Astrocyte (in vitro differentiated cells and primary cell): ENCODE measurements at places on chromosomes 16 and 17. TPM values are rescaled to one million over a fixed set of nuclear protein-coding genes. Genes with fewer than 3 reads are reported as not detected.

The LAT gene
- 2.6 and 3.3 TPM in 2 replicates for total RNA-seq

The CCL5 gene
- 71.3 and 95.8 TPM in 2 replicates for total RNA-seq

The ACSM2B gene
- total RNA-seq = not detected in 2 replicates

The TVP23A gene
- 0.34 and 0.70 TPM in 2 replicates for total RNA-seq

The PCGF2 gene
- 68.2 and 73.7 TPM in 2 replicates for total RNA-seq

The NME1 gene
- 222 and 236 TPM in 2 replicates for total RNA-seq

The TBC1D3C gene
- not detected in 2 replicates for total RNA-seq

The CES1 gene
- total RNA-seq = not detected in 2 replicates

The FZD2 gene
- 95.7 and 97.6 TPM in 2 replicates for total RNA-seq

GRCh38 chr16:65125871-65126270 is 4.0 kb upstream of the CDH11 start:
- no peak for DNase-seq

- no peak for DNase-seq
Observed at GRCh38 chr17:75238020-75238580, 23.3 kb downstream of the GGA3 start.

DNA sequence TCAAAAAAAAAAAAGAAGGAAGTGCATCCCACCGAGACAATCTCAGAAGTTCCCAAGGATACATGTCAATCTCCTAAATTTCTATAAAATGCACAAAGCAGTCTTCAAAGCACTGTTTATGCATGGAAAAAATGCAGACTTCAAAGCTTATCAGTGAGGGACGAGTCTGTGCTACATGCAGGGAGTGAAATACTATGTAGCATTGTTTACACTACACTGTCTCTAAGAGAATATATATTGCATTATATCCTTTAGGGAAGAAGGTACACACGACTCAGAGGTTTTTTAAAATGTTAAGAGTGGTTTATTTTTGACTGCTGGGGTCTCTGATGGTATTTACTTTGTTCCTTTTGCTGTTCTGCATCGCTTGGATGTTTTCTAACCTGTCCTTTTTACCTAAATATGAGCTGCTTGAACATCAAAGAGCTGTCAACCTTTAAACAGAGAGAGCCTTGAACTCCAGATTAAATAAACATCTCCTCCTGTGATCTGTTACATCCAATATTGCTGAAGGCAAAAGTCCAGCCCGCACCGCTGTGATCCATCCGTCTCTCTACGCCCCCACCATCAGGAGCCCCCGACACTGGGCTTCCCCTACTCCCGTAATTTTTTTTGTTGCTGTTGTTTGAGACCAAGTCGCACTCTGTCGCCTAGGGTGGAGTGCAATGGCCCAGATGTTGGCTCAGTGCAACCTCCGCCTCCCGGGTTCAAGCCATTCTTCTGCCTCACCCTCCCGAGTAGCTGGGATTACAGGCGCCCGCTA is 1.4 kb downstream of the FBXO31 start:
- DNase-seq = no peak

DNA sequence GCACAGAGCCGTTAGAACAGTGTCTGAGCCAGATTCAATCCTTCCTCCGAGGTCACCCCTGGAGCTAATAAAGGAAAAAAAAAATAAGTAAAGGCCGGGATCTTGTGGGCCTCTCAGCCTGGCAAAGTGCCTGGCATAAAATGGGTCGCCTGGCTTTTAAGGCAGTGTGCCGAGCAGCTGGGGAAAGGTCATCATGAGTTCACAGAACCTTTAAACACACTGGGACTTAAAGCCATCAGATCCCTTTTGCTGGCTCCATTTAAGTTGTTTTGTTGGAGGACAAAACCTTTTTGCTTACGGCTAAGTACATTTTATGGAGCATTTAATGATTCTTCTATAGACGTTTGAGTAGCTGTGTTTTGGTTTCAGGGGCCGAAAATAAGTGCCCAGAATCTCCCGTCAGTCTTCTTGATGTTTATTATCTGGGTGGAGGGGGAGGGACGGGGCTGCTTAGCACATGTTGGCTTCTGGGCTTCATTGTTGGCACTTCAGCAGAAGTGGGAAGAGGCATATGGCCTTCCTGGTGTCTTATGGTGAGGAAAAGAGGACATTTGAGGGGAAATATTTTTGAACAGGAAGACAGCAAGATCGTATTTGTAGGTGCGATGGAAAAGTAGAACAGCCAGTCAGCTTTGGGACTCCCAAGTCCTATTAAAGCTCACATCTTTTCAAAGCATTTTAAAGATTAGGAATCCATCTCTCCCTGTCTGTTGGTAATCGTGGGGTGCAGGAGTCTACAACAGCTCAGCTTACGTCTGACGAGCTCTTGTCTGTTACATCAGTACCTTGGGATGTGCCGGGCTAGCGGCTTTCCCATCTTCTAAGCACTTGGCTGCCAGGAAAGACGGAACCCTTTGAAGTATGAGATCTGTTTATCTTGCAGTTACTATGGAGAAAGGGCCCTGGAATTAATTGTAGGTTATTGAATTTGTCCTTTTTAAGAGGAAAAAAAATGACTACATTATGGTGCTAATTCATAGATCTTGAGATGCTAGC is 31.1 kb downstream of the RBFOX1 start:
- no peak for DNase-seq

DNA sequence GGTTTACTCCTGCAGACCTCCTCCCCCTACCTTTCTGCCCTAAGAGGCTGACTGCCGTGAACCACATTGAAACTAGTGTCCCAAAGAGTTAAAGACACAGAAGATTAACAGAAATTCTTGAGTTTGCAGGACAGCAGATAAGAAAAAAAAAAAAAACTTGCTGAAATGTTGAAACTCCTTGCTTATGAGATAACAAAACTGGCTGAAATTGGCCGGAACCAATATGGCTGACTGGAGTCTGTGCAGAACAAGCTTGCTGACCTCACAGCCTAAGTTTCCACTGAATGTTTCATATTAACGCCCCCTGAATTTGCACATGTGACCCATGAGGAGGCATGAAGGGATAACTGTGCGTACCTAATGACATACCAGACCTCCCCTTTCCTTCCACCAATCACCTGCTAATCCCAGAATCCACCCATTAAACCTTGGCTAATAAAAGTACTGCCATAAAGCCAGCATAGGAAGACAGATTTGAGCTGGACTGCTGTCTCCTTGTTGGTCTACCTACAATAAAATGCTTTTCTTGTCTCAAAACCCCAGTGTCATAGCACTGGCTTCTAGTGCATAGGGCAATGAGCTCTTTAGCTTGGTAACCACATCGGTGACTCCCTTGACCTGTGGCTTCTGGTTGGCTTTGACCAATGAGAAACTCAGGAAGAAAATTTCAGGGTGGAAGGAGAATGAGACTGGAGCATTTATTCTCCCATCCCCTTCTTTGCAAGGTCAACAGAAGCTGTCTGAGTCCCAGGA is 80.1 kb downstream of the PMP22 start:
- DNase-seq = no peak

DNA sequence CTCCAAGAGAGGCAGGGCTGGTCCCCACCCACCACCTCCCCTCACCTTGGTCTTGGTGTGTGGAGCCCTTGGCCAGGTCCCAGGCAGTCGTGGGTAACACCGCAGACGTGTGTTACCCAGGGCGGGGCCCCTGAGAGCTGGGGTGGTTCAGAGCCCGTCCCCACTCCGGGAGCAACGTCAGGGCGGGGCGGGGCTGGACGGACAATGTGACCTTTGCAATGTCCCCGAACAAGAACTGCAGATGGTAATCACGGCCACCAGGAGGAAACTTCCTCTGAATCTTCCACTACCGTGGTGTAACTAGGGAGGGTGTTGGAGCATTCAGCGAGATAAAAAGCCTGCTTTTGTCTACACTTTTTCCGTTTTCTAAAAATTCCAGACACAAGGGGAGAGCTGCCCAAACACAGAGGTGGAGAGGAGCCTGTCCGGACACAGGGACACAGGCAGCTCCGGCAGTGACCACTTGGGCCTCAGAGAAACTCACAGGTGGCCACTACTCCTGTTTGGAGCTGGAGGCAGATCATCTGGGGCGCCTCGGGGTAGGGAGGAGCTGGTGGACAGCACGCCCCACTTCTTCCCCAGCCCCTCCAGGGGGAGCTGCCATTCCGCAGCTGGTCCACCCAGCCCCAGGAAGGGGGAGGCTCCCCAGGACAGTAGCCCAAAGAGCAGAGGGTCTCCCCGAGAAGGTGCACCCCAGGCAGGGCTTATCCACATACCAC is 14.2 kb upstream of the SLC38A10 start:
- DNase-seq = no peak

GRCh38 chr16:27776556-27777225 is 226.7 kb downstream of the KATNIP start:
- DNase-seq = no peak

GRCh38 chr17:58291246-58291645 is 10.5 kb upstream of the MPO start:
- no peak for DNase-seq

DNA sequence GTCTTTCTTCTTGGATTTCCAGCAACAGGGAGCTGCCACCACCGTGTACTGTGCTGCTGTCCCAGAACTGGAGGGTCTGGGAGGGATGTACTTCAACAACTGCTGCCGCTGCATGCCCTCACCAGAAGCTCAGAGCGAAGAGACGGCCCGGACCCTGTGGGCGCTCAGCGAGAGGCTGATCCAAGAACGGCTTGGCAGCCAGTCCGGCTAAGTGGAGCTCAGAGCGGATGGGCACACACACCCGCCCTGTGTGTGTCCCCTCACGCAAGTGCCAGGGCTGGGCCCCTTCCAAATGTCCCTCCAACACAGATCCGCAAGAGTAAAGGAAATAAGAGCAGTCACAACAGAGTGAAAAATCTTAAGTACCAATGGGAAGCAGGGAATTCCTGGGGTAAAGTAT is 389.0 kb downstream of the MAF start:
- DNase-seq = no peak

- peak; percentile 31 for DNase-seq
Observed at GRCh38 chr17:74295625-74296547, 21.9 kb downstream of the DNAI2 start.

- DNase-seq = no peak
Observed at GRCh38 chr17:27666831-27667560, 36.0 kb downstream of the LGALS9 start.

DNA sequence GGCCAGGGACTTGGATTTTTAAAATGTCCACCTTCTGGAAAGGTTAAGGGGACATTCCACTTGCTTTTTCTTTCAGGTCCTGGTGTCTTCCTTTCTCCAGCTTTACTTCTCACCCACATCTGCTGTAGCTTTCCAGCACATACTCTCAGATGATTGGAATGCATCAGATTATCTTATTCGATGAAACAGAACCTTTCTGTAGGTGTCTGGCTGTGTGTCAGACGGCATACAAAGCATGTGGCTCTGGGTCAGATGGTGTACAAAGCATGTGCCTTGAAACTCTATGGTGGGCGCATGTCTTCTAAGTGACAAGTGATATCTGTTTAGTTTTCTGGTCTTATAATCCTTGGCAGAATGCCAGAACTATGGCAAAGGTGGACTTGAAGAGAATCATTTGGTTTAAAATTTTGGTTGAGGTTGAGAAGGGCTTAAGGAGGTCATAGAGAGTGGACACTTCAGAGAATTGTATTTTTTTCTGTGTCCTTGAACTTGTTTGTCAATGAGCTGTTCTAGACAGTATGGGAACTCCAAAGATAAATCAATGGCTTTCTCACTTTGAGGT is 125.3 kb downstream of the FTO start:
- peak; percentile 66 for DNase-seq

DNA sequence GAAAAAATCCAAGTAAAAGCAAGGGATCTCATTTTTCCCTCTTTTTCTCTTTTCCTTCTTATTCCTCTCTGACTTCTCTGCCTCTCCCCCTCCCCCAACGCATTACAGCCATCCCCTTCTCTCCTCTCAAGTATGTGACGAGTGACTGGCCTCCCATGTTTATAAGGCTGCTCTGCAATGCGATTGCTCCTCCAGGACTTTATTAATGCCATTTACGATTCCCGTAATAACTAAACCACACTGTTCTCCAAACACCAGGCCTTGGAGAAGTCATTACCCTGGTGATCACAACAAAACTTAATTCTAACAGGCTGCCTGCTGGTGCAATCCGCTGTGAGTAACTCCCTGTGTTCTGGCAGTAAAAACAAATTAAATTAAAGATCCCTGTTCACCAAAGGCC is 88.8 kb downstream of the HS3ST3B1 start:
- DNase-seq = no peak

DNA sequence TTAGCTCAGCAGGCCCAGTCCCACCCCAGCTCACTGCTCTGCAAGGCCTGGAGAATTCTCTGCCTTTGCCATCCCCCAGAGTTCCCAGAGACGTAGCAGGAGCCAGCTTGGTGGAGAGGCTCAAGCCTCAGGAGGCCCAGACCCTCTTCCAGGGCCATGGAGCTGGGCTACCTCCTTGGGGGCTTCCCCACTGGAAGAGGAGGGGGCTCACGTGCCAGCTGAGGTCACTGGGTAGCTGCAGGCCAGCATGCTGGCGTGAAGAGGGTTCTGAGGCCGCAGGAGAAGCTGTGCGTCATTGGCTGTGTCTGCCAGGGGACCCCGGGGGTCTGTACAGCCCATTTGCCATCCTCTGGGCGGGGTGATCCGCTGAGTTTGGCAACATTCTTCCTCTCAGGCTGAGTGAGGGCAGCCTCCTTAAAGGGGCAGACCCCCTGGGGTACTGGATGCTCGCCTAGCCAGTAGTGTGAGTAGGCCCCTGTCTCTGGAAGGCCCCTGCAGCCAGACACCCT is 131.6 kb downstream of the RAB11FIP4 start:
- DNase-seq = no peak

GRCh38 chr16:88560714-88561484 is 9.3 kb upstream of the ZC3H18 start:
- DNase-seq = peak; percentile 11
